ENCODE measurements at places on chromosomes 16 and 17.
A peak's percentile ranks its signal among the peaks of the same experiment; 100 is the strongest.

- DNase-seq, result peak; percentile 44
These were observed 45.0 kb downstream of the SOST start for GRCh38 chr17:43713494-43714162.

- DNase-seq, result no peak
These were observed 1309.8 kb upstream of the CDH8 start for GRCh38 chr16:63346000-63346399.

GRCh38 chr17:33992113-33992512 is 263.0 kb upstream of the CCL2 start:
- no peak for DNase-seq

- DNase-seq, result peak; percentile 75
These were observed 1.4 kb upstream of the TSPOAP1 start for GRCh38 chr17:58329810-58330537.

- DNase-seq, result peak; percentile 25
These were observed 30.3 kb downstream of the CHD9NB start for GRCh38 chr16:53022374-53022773.
